Osteoblast (primary cell): ENCODE measurements at places on chromosomes 7 and 10. TPM values are rescaled to one million over a fixed set of nuclear protein-coding genes. Genes with fewer than 3 reads are reported as not detected.

Gene COBL
- under 0.01 TPM in 2 replicates for total RNA-seq

Gene ANKMY2
- total RNA-seq: 26.8 and 28.0 TPM in 2 replicates

Gene APBB1IP
- 14.8 and 29.8 TPM in 2 replicates for total RNA-seq

Gene LAMB1
- total RNA-seq: 410 and 488 TPM in 2 replicates

DNA sequence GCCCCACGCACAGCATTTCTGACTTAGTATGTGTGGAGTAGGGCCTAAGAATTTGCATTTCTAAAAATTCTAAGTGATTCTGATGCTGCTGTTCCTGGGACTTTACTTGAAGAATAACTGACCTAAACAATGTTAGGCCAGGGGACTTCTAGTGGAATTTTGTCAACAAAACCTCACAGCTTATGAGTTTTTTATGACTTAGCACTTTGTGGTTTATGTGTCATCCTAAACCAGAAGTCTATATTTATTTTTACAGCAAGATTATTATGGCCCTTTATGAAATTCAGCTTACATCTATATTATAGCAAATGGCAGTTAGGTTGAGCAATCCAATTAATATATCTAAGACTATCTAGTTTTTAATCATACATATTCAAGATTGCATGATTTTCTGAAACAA lies 24.6 kb upstream of the BET1 start:
- DNase-seq: no peak

- DNase-seq: peak; percentile 31
Measured at GRCh38 chr7:80496586-80496985, 15.3 kb downstream of the GNAT3 start.
